ENCODE measurements at places on chromosomes 1 and 21. TPM values are rescaled to one million over a fixed set of nuclear protein-coding genes. Genes with fewer than 3 reads are reported as not detected.
A peak's percentile ranks its signal among the peaks of the same experiment; 100 is the strongest.

- no peak for DNase-seq
Measured at GRCh38 chr1:7517611-7518330, 253.3 kb upstream of the VAMP3 start.

- no peak for DNase-seq
Measured at GRCh38 chr1:224859651-224860050, 69.8 kb upstream of the DNAH14 start.

DNA sequence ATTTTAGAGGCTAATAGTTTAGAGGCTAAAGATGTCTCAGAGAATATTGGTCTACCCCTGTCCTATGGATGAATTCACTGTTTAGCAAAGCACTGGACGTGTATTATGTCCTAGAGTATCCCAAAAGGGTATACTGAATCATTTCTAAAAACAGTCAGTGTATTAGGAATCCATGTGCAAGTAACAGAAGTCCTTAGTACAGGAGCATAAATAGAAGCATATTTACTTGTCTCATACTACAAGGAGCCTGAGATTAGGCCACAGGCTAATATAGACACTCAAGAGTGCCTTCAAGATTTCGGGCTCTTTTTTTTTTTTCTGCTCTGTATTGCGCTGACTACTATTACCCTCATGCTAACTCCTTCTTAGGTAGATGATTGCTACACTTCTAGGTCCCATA lies 518.9 kb downstream of the USP25 start:
- no peak for DNase-seq

The GPR3 gene
- total RNA-seq = 3.5 TPM

DNA sequence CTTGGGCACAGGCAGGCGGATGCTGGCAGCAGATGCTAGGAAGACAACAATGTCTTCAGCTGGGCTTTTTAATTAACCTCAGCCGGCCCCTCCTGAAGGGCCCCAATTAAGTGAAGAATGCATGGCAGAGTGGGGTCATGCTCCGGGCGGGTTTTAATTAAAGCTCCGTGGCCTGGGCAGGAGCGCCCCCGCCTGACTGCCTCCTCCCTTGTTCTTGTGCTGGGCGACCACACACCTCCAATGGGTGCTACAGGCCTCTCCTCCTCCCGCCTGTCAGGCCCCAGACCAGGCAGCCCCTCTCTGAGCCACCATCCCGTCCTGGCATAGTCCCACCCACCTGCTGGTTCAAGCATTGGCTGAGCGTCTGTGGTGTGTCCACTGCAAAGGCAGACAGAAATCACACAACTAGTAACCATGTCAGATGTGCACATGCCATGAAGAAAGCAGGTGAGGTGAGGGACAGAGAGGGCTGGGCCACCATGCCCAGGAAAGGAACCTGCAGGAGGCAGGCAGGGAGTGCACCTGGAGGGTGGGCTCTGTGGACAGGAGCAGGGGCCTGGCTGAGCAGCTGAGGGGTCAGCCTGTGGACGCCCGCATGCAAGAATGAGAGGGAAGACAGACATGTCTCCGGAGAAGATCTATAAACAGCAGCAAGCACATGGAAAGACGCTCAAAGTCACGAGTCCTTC lies 8.5 kb upstream of the ARF1 start:
- DNase-seq = peak; percentile 77

GRCh38 chr1:218383051-218383450 lies 37.9 kb downstream of the TGFB2 start:
- no peak for DNase-seq

GRCh38 chr21:43911015-43911934 lies 46.3 kb downstream of the AGPAT3 start:
- no peak for DNase-seq

- no peak for DNase-seq
Measured at GRCh38 chr1:165539306-165539705, 4.5 kb upstream of the LRRC52 start.

- no peak for DNase-seq
Measured at GRCh38 chr1:119874186-119874585, 22.1 kb downstream of the ADAM30 start.

DNA sequence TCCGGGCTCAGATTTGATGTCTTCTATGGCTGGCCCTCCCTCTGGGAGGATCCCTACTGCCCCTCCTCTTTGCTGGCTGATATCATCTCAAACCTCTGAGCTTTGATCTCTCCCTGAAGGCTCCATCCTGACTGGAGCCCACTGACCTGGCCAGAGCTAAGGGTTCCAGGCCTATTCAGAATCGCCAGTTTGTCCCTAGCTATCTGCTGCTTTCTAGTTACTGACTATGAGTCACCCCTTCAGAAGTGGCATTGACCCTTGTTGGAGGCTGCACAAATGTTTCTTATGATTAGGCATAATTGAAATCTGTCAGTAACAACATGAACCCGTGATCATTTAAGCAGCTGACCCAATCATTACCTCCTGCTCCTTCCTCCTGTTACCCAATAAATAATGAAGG lies 87.1 kb downstream of the ABCA4 start:
- no peak for DNase-seq

DNA sequence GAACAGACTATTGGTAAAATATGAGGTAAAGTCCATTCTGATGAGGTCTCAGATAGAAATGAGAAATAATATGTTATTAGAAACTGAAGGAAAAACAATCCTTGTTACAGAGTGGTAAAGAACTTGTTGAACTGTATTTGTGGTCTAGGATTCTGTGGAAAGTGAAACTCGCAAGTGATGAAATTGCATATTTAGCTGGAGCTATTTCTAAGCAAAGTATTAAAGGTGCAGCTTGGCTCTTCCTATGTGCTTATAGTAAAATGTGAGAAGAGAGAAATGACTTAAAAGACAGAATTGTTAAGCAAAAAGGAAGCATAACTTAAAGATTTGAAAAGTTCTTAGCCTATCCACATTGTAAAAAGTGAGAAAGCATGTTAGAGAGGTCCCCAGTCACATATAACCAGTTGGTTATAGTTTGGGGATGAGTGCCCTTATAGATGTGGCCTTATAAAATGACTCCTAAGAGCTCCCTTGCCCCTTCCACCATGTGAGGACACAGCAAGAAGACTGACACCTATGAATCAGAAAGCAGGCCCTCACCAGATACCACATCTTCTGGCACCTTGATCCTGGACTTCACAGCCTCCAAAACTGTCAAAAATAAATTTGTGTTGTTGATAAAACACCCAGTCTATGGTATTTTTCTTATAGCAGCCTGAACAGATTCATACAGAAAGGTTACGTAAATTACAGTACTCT lies 24.8 kb downstream of the PHTF1 start:
- no peak for DNase-seq

GRCh38 chr21:45982092-45982757 lies 655 bp downstream of the COL6A1 start:
- DNase-seq = peak; percentile 67

GRCh38 chr1:10934150-10934818 lies 78.2 kb upstream of the TARDBP start:
- DNase-seq = peak; percentile 50

DNA sequence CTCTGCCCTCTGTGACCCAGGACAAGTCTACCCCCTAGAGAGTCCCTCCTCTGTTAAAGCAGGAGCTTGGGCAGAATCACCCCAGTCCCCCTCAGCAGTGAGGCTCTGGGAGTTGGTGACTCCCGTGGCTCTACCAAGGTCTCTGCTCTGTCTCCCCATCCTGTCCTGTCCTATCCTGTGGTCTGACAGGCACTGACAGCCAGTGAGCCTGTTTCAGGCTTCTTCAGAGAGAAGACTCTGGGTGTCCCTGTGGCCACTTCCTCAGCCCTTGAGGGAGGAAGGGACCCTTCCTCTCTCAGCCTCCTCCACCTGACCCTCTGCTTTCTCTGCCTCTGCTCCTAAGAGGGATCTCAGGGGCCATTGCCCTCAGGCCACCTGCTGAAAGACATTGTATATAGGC lies 148.7 kb downstream of the FCRL5 start:
- DNase-seq = no peak

GRCh38 chr1:100362821-100363466 lies 10.6 kb downstream of the CDC14A start:
- DNase-seq = peak; percentile 75

The NMNAT2 gene
- total RNA-seq = 5.1 TPM

DNA sequence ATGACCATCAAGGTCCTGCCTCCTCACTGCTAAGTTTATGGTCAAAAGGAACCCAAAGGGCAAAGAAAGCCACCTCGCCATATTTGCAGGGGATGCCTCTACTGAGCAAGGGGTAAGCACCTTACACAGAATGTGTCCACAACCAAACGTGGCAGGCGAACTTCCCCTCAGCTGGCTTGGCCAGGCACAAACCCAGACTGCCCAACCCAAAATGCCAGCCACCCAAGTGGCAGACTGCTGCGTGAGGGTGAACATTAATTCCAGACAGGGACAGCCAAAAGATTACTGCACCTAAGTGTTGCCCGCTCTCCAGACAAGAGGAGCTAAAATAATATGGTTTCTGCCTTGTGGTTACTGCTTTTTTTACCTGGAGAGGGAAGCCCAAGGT lies 16.0 kb downstream of the ZNF697 start:
- peak; percentile 36 for DNase-seq

DNA sequence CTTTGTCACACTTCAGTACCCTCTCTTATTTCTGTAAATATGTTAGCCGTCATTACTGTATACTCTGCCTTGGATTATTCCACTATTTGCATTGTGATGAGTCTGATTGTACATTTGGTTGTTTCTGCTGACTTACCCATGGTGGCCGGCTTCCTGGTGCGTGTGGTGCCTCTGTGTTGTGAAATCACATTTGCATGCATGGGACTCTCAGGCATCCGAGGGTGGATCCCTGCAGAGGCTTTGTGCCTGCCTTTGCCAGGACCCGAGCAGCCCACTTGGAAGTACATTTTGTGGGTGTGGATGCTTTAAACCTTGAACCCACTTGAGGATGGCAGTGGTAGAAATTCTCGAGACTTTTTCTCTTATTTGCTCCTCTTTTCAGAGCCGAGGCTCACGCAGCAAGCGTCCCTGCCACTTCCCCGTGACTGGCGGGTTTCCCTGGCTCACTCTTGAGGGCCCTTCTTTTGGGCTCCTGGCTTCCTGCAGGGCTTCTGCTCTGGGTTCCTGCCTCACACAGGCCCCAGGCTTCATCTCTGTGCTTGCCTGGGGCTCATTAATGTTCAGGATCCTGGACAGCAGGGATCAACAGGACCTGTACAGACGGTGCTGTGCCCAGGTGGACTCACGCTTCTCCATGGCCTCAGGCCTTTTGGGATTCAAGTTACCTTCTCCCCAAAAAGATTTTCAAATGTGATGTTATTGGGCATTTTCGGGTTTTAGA lies 36.6 kb downstream of the POFUT2 start:
- no peak for DNase-seq

- no peak for DNase-seq
Measured at GRCh38 chr1:225739542-225740107, 38.0 kb upstream of the SRP9 start.

The KMO gene
- total RNA-seq = not detected

The PRAMEF1 gene
- total RNA-seq = not detected

- no peak for DNase-seq
Measured at GRCh38 chr1:116259663-116260062, 113.4 kb upstream of the ATP1A1 start.

- peak; percentile 99 for DNase-seq
Measured at GRCh38 chr1:156746728-156747631, 4.5 kb downstream of the HDGF start.

DNA sequence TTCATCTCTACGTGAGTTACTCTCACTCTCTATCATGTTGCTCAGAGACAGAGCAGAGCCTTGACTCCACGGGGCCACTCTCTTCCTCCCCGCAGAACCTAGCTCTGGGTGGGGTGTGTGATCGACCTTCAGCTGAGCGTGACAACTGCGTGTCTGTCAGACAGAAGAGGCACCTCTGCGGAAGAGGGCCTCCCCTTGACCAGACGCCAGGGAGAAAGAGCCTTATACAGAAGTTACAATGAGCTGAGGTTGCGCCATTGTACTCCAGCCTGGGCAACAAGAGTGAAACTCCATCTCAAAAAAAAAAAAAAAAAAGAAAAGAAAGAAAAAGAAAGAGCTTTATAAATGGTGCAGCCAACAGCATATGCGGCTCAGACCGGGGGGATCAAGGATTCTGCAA lies 22.9 kb downstream of the SYT2 start:
- DNase-seq = no peak

The NUAK2 gene
- 21.3 TPM for total RNA-seq

The RGS16 gene
- 13.7 TPM for total RNA-seq

The LEFTY2 gene
- 272 TPM for total RNA-seq

DNA sequence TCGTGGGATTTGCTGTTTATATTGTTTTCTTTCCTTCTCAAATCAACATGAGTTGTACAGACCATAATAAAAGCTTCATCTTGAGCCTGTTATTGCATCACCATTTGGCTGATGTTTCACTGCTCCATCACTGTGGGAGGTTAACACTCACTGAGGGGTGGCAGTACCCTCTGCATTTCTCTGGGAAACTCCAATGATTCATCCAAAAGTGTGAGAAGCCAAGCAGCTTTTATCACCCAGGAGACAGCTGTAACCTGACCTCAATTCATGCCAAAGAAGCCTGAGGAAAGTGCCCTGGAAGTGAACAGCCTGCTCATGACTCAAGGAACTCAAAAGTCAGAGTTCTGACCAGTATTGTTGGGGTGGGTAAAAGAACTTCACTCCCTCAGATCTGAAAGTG lies 84.1 kb downstream of the GPR88 start:
- DNase-seq = peak; percentile 70

- no peak for DNase-seq
Measured at GRCh38 chr21:27827972-27828371, 861.1 kb upstream of the ADAMTS5 start.

GRCh38 chr1:38686167-38686926 lies 173.2 kb downstream of the RRAGC start:
- no peak for DNase-seq

DNA sequence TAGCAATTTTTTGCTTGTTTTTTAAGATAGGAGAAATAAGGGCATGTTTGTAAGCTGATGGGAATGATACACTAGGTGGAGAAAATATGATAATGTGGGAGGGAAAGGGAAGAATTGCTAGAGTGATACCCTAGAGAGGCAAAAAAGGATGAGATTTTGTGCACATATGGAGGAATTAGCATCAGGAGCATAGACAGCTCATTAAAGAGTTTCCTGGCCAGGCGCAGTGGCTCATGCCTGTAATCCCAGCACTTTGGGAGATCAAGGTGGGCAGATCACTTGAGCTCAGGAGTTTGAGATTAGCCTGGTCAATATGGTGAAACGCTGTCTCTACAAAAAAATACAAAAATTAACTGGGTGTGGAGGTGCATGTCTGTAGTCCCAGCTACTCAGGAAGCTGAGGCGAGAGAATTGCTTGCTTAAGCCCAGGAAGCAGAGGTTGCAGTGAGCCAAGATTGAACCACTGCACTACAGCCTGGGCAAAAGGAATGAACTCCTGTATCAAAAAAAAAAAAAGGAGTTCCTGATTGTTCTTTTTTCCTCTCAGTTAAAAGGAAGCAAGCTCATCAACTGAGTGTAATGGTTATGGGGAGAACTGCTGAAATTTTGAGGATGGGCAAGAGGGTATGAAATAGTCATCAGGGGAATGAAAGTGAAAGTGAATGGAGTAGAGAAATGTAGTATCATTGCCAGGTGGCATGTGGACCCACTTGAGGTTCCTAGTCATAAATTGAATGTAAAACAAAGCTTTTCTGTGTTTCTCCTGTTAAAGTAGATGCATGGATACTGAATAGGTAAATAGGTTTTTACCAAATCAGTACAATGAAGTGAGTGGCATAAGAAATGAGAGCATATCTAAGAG lies 35.5 kb downstream of the SH3GLB1 start:
- no peak for DNase-seq

GRCh38 chr1:208203848-208204609 lies 40.2 kb downstream of the PLXNA2 start:
- DNase-seq = peak; percentile 56
